ENCODE measurements at places on chromosomes 16 and 17.

DNA sequence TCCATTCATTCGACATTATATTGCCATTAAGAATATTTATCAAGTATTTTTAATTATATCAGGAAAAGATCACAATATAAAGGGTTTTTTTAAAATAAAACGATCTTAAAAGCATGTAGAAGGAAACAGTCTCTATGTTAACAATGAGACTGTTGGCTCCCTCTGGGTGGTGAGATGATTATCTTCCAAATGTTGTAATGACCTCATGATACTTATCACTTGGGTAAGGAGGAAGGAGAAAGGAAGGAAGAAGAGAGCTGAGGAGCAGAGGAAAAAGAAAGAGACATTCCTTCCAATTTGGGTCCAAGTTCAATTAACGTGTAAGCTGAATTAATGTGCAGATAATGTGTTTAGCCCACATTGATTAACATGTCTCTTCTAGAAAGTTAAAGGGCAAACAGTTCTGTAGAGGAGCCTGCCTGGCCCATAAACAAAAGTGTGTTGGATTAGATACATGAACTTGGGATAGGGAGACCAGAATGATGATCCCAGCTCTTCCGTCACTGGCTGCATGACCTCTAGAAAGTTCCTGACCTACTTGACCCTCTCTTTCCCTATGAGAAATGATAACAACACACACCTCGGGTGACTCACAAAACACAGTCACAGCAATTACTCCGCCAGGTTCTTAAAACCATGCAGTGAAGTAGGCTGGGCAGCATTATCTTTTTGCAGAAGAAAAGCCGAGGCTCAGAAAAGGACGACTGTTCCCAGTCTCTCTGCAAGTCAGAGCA, 32.0 kb downstream of the PIMREG start:
- no peak for ATAC-seq

- ATAC-seq, result no peak
These were observed 2.7 kb upstream of the CCDC57 start for GRCh38 chr17:82215095-82215971.

DNA sequence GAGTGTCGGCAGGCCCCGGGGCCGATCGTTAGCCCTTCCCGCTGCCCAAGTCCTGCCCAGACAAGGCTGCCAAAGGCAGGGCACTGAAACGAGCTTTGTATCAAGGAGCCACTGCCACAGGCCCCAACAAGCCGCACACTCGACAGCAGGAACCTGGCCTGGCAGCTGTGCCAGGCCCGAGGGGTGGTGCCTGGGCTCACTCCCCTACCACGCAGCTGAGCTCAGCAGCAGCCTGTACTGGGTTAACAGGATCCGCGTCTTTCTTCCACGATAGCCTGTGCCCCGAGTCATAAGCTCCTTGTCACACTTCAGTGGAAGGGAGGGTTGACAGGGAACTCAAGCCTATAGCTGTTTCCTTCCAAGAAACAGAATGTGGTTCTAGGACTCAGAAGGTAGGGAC, 87.9 kb downstream of the ABR start:
- no peak for ATAC-seq

DNA sequence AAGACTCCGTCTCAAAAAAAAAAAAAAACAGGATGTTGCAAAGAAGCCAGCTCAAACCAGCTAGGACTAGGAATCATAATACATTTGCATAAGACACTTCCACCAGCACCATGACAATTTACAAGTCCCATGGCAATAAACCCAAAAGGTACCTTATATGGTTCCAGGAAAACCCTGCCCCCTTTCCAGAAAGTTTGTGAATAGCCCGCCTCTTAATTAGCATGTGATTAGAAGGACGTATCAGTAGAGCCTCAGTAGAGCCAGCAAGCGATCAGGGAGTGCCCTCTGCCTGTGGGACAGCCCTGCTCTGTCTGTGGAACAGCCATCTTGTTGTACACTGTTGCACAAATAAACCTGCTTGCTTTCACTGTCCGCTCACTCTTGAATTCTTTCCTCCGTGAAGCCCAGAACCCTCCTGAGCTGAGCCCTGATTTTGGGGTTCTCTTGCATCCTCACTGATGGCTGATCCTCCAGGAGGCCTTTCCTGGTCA, 14.0 kb downstream of the NUPR1 start:
- ATAC-seq, result no peak

DNA sequence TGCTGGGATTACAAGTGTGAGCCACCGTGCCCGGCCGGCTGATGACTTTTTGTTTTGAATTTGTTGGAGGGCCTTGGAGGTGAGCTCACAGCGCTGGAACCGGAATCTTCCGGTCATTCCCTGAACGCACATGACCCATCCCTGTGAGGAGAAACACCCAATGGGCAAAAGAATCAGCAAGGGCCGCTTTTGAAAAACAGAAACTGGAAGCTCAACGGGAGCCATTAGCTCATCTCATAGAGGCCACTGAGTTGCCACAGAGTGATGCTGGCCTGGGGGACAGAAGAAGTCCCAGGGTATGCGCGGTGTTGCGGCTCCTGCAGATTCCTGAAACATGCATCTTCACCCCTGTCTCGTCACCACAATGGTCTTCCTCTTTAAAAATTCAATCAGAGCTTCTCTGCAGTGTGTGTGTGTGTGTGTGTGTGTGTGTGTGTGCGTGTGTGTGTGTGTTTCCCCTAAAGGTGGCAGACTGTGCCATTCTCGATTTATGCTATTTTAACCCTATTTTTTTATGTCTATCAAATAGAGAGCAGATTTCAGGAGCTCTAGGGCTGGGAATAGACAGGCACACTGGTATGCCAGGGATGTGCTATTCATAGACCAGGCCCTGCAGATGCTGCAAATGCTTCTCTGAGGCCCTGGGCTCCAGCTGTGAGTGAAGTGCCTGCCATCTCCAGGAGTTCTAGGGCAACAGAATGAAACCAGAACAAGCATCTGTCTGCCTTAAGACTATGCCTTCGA, 68.3 kb downstream of the MARCHF10 start:
- ATAC-seq, result no peak

- no peak for ATAC-seq
These were observed 392.4 kb upstream of the TNRC6C start for GRCh38 chr17:77566151-77566550.

DNA sequence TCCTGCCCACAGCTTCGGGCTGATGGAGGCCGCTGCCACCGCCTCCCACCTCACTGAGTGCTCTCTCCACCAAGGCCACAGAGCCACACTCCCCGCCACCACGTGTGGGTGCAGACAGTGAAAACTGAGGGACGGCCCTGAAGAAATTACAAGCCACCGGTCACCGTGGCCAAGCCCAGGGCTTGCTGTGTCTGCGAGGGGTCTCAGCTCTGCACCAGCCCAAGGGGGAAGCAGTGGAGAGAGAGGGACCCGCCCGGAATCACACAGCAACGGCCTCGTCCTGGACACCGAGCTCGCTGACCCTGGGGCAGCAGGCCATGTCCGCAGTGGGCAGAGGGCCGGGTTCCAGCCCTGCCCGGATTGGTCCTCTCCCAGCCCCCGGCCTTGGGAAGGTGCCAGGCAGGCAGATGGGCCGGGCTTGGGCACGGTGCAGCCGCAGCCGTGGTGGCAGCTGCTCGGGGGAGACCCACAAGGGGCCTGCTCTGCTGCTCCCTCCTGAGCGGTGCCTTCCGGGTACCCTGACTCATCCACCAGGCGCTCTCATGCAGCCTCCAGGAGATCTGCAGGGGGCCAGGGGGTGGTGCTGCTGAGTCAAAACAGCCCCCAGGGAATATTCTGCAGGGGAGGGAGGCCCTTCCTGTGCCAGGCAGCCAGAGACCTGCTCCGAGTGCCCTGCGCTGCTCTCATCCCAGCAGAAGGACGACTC, 52.0 kb downstream of the CBFA2T3 start:
- peak; percentile 15 for ATAC-seq

GRCh38 chr17:75271955-75272847, 1.2 kb upstream of the MIF4GD start:
- ATAC-seq, result no peak

GRCh38 chr16:70665806-70666735, 19.7 kb downstream of the IL34 start:
- ATAC-seq, result no peak

GRCh38 chr17:70353408-70354092, 184.2 kb downstream of the KCNJ2 start:
- ATAC-seq, result no peak

DNA sequence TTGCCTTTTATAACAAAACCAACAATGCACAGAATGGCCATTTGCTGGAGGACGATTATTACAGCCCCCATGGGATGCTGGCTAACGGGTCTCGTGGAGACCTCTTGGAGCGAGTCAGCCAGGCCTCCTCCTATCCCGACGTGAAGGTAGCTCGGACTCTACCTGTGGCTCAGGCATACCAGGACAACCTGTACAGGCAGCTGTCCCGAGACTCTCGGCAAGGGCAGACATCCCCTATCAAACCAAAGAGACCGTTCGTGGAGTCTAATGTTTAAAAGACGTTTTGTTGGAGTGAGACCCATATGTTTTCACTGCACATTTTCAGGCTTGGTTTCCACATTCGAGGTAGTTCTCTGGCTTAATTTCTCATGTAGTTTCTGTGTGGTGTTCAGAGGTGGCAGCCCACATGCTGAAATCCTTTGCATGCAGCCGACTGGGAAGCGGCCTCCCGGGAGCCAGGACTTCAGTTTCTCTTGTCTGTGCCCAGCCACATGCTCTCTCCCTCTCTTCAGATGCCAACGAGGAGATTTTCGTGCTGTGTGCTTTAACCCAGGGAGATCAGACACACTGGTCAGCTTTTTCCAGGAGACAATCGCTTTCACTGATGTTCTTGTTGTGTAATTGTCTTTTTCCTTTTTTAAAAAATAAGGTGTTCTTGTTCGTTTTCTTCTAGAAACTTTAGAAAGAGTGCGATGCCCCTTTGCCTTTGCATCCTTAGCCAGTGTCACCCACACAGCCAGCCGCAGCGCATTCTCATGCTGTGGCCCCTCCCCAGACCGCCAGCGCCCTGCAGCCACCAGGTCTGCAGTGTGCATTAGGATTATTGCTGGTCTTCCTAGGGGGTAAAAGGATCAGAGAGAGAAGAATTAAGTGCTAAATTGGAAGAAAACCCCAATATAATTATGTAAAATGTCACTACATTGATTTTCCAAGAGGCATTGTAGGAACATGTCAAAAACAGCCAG, 24.1 kb downstream of the CYB561 start:
- no peak for ATAC-seq

GRCh38 chr16:71205482-71206131, 24.9 kb downstream of the HYDIN start:
- no peak for ATAC-seq

- ATAC-seq, result no peak
These were observed 35.4 kb downstream of the NXPH3 start for GRCh38 chr17:49610883-49611584.

DNA sequence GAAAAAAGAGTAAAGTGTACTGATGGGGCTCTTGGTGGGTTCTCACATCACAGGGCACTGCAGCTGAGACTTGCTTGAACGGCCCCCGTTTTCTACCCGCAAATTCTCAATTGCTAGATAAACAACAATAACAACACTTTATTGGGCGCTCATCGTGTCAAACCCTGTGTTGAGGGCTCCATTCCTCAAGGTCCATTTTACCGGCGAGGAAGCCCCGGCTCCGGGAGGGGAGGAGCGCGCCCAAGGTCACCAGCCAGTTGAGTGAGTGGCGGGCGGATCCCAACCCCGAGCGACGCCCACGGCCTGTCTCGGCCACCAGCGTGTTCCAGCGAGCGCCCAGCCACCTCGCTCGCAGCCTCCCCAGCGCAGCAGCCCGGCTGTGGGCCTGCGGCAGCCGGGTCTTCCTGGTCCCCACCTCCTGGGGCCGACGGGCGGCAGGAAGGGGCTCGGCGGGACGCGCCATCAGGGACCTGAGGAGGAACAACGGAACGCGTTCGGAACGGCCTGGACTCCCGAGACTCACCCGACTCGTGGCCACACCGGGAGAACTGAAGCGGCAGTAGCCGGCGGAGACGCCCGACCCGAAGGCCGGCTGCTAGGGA, 373 bp downstream of the CMC2 start:
- peak; percentile 36 for ATAC-seq

GRCh38 chr16:20369452-20370054, 17.0 kb upstream of the UMOD start:
- ATAC-seq, result no peak

DNA sequence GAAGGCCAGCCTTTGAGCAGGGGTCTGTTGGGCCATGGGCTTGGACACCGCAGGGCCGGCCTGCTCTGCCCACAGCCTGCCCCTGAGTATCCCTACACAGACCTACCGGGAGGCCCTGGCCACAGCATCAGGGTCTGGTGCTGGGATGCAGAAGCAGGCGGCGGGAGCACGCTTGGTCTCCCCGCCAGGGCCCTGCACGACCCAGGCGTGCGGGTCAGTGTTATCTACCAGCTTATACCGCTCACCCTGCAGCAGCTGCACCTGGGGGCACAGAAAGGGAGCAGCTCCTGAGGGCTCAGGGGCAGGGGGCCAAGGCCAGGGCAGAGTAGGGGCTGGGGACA, 8.8 kb downstream of the EVPL start:
- ATAC-seq, result no peak

DNA sequence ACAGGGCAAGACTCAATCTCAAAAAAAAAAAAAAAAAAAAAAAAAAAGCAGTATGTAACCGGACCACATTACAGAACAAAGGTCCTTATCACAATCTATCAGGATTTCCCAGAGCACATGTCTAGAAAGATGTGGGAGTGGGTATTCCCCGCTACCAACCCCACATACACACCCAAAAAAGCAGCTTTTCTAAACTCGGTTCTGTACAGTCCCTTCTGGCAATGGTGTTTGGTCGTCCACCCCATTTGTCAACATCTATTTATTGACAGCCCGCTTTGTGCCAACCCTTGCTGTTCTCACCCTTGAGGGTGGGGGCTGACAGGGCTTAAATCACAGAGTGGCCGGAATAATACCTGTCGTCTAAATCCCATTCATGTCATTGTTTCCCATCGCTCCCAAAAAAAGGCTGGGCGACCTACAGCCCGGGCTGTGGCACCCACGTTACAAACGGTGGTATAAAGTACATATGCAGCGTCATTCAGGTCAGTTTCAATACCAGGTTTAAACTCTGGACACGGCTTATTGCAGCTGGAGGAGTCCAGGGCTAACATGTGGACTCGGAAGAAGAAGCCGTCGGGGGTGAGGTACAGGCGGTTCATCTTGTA, 3.6 kb downstream of the C17orf58 start:
- ATAC-seq, result no peak

DNA sequence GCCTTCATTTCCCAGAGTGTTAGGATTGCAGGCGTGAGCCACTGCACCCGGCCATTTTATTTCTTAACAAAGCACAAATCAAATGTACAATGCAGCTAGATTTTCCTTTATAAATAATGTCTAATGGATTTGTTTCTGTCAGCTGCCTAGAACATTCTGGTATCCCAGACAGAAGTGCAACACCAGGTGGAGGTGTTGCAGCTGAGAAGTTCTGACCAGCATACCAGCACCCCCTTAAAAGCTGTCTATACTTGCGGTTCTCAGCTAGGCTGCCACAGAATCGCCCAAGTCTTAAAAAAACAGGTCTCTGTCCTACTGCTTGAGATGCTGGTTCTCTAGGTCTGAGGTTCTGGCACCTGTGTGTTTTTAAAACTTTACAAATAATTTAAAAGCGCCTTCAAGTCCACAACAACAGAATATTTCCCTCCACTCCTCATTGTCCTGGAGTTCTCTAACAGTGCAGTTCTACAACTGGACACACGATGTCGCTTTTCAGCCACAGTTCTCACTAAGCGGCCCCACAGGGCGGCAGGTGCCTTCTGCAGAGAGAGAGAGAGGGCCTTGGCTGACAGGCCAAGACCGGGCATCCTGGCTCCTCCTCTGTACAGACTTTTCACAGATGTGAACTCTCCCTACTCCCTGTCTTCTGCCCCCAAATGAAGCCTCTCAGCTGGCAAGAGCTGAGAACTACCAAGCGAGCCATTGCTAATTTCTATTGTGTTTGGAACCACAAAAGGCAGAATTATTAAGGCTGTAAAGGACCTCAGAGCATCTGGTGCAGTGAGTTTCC, 32.6 kb upstream of the MEOX1 start:
- ATAC-seq, result peak; percentile 87

All from gastroesophageal sphincter (tissue), 4 donors.